NCI-H446 treated with DMSO at 0.1 percent for 48 hours (cell line): ENCODE measurements at places on chromosomes 3 and 15.
A peak's percentile ranks its signal among the peaks of the same experiment; 100 is the strongest.

DNA sequence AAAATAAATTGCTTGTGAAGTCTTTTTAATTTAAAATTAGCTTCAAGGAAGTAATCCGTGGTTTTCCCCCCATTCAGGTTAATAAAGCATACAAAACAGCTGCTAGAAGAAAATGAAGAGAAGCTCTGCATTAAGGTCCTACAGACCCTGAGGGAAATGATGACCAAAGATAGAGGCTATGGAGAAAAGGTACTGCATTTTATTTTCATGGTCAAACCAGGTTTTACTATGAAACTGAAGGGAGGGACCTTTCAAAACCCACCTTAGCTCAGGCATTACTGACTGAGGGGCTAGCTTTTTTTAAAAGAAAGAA is 218.5 kb downstream of the ITPR1 start:
- DNase-seq: no peak

GRCh38 chr3:149529099-149529498 is 54.6 kb downstream of the TM4SF4 start:
- DNase-seq: no peak

DNA sequence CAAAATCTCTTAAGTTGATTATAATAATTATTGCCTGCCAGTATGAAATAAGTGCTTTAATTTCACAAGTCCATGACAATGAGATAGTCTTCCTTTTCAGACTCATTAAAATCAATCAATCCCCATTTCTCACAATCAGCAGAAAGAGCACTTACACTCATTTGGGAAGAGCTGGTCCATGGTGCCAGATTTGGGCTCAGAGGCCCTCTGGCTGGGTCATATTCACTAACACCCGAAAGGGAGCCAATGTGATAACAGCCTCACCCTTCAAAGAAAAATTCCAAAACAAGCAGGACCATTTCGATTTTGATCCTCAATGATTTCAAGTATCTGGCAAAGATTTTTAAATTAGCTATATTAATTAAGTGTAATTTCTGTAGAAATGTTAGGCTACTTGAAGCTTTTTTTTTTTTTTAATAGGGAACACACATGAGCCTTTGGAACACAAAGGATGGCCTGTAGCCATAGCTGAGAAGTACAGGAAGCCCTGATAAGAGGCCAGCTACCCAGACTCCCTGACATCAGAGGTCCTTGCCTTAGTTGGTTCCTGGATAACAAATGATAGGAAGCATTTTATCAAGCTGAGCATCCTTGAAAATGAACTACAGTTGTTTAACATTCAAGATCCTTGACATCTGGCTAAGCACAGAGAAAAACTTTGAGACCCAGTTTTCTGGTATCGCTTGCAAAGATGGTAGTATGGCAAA is 17.1 kb downstream of the MCF2L2 start:
- no peak for DNase-seq

- no peak for DNase-seq
These were observed 22.4 kb upstream of the ADAMTSL3 start for GRCh38 chr15:83631534-83631933.

GRCh38 chr3:141876891-141877621 is 613 bp downstream of the ATP1B3 start:
- peak; percentile 15 for DNase-seq

- no peak for DNase-seq
These were observed 457.4 kb downstream of the ZIC1 start for GRCh38 chr3:147866561-147866960.

- no peak for DNase-seq
These were observed 556 bp downstream of the USP19 start for GRCh38 chr3:49120096-49120437.
